Astrocyte of the spinal cord (primary cell): ENCODE measurements at places on chromosomes 5 and 9.
A peak's percentile ranks its signal among the peaks of the same experiment; 100 is the strongest.

DNA sequence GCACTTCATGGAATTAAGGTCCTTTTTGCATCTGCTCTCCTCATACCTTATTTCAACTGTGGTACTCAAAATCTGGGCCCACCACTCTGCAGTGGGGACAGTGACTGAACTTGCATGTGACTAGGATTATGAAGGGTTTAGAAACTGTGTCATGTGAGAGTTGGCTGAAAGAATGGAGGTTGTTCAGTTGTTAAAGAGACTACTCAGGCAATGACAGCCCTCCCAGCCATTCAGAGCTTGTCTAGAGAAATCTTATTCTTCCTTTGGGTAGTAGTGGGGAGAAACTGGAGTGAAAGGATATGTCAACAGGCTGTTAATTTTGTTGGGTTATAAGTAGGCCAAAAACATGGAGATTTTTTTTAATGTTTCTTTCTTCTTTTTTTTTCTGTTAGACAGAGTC is 10.3 kb downstream of the AOPEP start:
- no peak for DNase-seq

- no peak for DNase-seq
Observed at GRCh38 chr5:131677115-131677514, 42.1 kb upstream of the RAPGEF6 start.

- DNase-seq, result peak; percentile 57
Observed at GRCh38 chr5:137995077-137995748, 37.7 kb downstream of the FAM13B start.

DNA sequence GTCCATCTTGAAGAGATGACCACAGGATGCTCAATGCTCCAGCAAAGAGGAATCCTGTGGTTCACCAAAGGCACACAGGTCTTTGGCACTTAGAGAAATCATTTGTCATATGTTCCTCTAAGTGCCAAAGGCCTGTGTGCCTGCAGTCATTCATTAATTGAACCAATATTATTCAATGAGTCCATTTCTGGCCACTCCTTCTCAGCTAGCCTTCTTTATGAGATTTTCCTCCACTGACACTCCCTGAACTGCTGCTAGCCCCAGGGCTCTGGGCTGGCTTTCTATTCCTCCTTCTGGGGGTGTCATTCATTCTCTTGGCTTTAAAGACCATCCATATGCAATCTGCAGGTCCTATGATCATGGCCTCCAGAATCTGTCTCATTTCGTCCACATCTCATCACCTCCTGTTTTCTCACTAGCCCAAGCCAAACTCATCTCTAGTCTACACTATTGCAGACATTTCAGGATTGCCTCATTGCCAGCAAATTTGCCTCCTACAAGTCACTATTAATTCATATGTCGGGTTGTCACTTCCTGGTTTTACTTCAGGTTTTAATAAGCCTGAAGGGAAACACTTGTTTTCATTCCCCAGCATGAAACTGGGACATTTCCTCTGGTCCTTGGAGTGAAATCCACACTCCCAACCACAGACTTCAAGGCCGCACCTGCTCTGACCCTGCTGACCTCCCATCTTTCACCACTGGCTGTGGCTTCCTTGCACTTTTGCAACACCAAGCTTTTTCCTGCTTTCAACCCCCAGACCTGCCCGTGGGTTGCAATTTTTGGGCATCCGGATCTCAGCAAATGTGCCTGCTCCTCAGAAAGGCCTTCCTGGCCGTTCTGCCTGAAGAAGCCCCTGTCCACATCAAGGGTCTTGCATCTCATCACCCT is 35.1 kb downstream of the KCNIP1 start:
- DNase-seq, result no peak

DNA sequence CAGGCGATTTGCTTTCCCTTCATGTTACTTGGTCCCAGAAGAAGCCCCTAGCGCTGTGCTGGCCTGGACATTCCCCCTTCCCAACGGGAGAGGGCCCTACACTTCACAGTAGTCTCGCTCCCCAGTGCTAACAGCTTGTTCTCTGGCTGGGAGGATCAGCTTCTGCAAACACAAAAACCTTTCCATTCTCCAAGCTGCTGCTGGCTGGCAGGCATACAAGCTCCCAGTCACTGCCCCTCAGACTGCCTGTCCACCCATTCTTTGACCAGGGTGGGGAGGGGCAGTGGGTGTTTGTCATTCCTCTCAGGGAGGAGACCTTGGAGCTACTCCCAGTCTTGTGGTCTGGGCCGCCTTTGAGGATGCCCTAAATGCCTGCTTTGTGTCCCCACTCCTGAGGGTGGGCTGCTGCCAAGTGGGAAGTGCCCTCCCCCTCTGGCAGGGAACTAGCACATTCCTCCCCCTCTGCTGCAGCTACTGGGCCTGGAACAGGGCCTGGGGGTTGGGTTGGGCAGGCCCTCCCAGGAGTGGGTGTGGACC is 20.8 kb downstream of the ENHO start:
- DNase-seq, result peak; percentile 75

- no peak for DNase-seq
Observed at GRCh38 chr5:176388003-176388443, 375 bp downstream of the NOP16 start.

DNA sequence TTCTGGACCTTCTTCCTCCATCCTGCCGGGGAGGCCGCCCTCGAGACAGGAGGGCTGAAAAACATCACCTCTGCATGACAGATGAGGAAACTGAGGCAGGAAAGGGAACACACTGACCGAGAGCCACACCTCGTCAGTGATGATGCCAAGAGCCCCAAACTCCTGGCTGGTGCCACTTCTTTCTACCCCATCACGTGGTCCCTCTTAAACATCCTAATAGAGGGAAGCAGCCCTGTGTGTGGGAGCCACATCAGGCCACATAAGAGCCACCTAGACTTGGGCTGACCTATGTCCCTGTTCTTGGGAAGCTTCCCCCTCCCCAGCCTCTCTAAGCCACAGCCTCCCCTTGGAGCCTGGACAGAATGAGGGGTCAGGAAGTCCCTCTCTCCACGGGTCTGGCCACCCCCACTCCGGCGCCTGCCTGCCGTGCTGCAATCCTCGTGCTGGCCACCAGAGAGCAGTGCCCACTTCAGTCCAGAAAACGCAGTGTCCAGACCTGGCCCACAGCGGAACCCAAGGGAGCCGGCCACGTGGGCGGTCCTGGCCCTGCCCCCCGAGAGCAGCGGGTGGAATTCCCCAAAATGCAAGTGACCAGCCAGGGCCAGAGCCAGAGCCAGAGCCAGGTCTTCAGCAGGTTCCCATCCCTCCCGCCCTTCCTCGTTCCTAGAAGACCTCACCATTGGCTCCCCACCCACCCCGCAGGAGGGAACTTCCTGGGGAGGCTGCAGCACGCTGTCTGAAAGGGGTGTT is 54.7 kb upstream of the SARDH start:
- peak; percentile 64 for DNase-seq

DNA sequence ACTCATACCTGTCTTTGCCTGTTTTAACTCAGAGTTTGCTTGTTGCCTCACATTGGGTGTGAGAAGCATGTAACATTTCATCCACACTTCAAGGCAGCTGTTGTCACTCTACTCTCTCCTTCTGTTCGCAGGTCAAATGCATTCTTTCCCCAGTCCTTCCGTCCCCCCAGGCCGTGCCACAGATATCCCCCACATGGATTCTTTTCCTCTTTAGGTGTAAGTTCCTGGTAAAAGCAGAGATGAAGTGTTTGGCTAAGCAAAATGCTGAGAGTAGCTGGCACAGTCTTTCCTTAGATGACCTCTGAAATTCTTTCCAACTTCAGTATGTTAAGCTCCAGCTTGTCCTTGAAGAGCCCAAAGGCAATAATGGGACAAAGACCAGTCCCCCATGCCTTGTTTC is 328.2 kb downstream of the SLIT3 start:
- no peak for DNase-seq

- no peak for DNase-seq
Observed at GRCh38 chr9:113742878-113743277, 133.2 kb upstream of the ZNF618 start.

- no peak for DNase-seq
Observed at GRCh38 chr9:94150890-94151650, 66.8 kb downstream of the PTPDC1 start.

GRCh38 chr5:115374057-115374775 is 77.8 kb upstream of the CCDC112 start:
- no peak for DNase-seq

- no peak for DNase-seq
Observed at GRCh38 chr9:96047116-96047639, 171.7 kb downstream of the ERCC6L2 start.

- DNase-seq, result no peak
Observed at GRCh38 chr9:93667627-93668026, 91.2 kb downstream of the PHF2 start.

GRCh38 chr5:154646745-154647113 is 108.4 kb upstream of the LARP1 start:
- no peak for DNase-seq

- DNase-seq, result no peak
Observed at GRCh38 chr5:168974082-168974481, 326.9 kb downstream of the SLIT3 start.

DNA sequence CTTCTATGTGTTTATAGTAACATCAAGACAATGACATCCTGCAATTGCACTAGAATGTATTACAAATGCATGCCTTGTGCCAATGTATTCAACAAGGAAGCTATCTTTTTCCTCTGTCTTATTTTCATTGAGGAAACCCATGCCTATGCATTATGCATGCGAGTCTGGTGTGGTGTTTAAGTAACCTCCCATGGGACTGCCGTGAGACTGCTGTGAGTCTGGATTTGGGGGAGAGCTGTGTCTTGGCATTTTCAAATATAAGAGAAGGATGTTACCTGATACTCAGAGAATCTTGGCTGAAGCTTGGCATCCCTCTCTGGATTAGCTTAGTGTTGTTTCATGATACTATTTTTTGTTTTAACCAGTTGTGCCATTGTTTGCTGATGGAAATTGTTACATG is 98.3 kb downstream of the F2RL2 start:
- peak; percentile 10 for DNase-seq

DNA sequence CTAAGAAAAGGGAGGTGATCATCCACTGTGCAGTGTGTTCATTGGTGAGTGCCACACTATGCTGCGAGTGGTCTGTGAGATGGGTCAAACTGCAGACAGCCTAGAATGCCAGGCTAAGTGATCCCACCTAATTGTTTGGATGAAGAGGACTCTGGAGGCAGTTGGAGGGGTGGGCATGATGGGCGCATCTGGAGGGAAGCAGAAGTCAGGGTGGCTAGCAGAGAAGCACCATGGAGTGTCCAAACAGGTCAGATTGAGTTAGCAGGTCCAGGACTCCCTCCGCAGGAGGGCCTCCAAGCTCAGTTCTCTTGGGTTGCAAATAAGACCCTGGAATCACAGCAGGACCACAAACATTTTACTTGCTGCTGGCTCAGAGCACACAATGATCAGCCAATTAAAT is 19.9 kb upstream of the ANGPTL2 start:
- no peak for DNase-seq

DNA sequence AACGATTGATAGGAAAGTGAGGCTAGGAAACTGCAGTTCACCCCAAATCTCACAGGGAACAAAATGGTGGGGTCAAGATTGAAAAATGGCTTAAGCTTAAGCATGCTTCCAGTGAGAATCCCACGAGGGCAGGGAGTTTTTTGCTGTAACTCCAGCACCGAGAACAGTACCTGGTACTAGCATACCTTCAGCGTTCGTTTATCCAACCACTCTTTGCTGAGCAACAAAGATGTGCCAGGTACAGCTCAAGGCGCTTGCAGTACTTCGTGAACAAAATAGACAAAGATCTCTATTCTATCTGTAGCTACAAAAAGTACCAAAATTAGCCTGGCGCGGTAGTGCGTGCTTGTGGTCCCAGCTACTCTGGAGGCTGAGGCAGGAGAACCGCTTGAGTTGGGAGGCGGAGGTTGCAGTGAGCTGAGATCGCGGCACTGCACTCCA is 778 bp upstream of the PPP6C start:
- no peak for DNase-seq
